ENCODE measurements at places on chromosomes 4 and X.

GRCh38 chr4:111046811-111047210 is 423.9 kb upstream of the PITX2 start:
- H3K4me1 ChIP-seq: no peaks in the 10 kb centered on the region
- H3K27me3 ChIP-seq: no peaks in the 10 kb centered on the region
- H3K27ac ChIP-seq: no peak overlapping the region
- no peak overlapping the region for H3K4me3 ChIP-seq

- H3K36me3 ChIP-seq: peaks cover 10% of the 10 kb centered on the region
- no peak for DNase-seq
- H3K27ac ChIP-seq: no peak overlapping the region
- no peak overlapping the region for H3K4me3 ChIP-seq
- no peaks in the 10 kb centered on the region for H3K4me1 ChIP-seq
Measured at GRCh38 chr4:37628977-37629609, 57.1 kb downstream of the RELL1 start.

GRCh38 chr4:11428231-11428898 is at the start of gene HS3ST1:
Gene HS3ST1 (minus strand): TSS chr4:11428894. CDS start chr4:11400005, 28,889 bp downstream.
- no peak for DNase-seq
- H3K4me1 ChIP-seq: no peaks in the 10 kb centered on the region
- H3K27me3 ChIP-seq: no peaks in the 10 kb centered on the region
- H3K4me3 ChIP-seq: peak within 1 kb of the TSS; percentile 33

DNA sequence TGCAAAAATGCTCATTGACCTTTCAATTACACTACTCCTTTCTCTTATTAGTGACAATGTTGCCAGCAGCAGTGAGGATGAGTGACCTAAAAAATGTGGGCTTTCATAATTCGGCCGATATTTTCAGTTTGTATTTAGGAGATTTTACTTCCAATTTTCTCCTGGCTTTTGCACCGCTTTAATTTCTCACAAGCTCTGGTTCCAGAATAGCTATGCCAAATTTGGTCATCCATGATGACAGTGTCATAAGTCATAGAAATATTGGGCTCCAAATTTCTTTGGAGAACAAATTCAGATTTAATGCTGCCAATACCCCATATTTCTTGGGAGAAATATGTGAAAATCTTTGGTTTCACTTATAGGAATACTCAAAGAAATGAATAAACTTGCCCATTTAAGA is 187.7 kb upstream of the HCCS start:
- H3K36me3 ChIP-seq: no peaks in the 10 kb centered on the region
- no peak overlapping the region for H3K27ac ChIP-seq
- no peak overlapping the region for H3K4me3 ChIP-seq
- peaks cover 6% of the 10 kb centered on the region for H3K4me1 ChIP-seq
- no peak for DNase-seq
- peaks cover 6% of the 10 kb centered on the region for H3K27me3 ChIP-seq

- H3K4me3 ChIP-seq: no peak overlapping the region
- H3K27me3 ChIP-seq: no peaks in the 10 kb centered on the region
- H3K27ac ChIP-seq: no peak overlapping the region
- H3K36me3 ChIP-seq: no peaks in the 10 kb centered on the region
- no peak for DNase-seq
Measured at GRCh38 chrX:148947399-148947975, 447.1 kb downstream of the AFF2 start.

GRCh38 chr4:42018451-42018850 is 28.1 kb downstream of the SLC30A9 start:
- no peak for DNase-seq
- no peaks in the 10 kb centered on the region for H3K4me1 ChIP-seq
- H3K4me3 ChIP-seq: no peak overlapping the region
- H3K27ac ChIP-seq: no peak overlapping the region

- peak; percentile 89 for DNase-seq
- H3K27ac ChIP-seq: no peak overlapping the region
- no peaks in the 10 kb centered on the region for H3K36me3 ChIP-seq
- no peak overlapping the region for H3K4me3 ChIP-seq
- no peaks in the 10 kb centered on the region for H3K27me3 ChIP-seq
- peaks cover 6% of the 10 kb centered on the region for H3K4me1 ChIP-seq
Measured at GRCh38 chr4:3304831-3305609, 12.2 kb downstream of the RGS12 start.

DNA sequence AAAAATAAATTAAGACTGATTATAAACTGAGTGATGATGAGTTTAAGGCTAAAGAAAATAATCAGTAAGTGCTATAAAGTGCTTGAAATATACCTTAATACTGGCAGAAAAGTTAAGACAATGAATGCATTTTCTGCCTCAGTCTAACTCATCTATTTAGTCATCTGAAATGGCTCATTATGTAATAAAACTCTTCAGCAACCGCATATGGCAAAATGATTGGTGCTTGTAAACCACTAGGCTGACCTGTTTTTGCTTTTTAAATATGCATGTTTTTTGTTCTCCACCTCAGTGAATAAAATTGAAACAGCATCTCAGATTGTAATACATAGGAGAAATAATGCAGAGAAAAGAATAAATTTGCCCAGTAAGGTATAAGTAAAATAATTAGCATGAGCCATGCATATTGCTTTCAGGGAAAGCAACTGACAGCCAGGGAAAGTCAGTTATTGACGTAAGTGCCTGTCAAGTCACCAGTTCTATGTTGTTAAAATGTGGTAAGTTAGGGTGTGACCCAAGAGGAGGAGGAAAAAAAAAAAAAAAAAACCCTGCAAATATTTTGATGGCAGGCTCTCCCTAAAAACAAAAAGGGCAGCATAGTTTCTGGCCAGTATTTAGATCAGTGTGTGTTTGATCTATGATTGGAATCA is 167.5 kb downstream of the PALLD start:
- no peak overlapping the region for H3K27ac ChIP-seq
- H3K27me3 ChIP-seq: no peaks in the 10 kb centered on the region
- no peak for DNase-seq
- H3K4me3 ChIP-seq: no peak overlapping the region
- no peaks in the 10 kb centered on the region for H3K36me3 ChIP-seq

DNA sequence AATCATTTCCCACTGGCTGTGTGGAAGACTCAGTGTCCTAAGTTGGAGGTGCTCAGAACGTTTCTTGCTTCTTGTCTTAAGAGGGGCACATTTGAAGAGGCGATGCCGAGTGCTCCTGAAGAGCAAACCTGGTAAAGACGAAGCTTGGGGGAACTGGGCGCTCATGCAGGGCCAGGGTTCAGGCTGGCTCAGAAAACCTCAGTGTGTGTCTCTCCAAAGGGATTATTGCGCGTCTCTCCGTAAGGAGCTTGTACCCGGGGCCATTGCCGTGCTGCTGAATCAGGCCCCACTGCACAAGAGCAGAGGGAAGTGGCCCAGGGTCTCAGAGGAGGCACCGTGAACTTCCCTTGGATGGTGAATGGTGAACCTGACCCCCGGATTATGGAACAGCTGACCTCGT is 44.4 kb downstream of the PSAPL1 start:
- no peaks in the 10 kb centered on the region for H3K36me3 ChIP-seq
- peaks cover 2% of the 10 kb centered on the region for H3K27me3 ChIP-seq
- no peaks in the 10 kb centered on the region for H3K4me1 ChIP-seq

DNA sequence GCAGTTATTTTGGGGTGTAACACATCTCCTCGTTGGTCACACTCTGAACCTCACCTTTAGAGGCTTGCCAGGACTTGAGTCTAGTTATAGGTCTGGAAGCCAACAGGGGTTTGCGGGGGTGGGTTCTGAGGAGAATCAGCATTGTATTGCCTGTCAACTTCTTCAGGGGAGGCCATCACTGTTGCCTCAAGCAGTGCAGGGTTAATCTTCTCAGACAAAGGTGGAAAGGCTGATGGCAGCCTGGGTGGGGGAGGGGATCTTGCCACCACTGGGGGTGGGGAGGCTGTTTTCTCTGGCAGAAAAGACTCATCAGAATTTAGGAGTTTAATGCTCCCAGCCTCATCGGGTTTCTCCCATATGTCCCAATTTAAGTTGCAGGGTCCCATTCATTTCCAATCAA is 387.8 kb downstream of the PRR32 start:
- H3K27ac ChIP-seq: no peak overlapping the region
- no peaks in the 10 kb centered on the region for H3K36me3 ChIP-seq
- H3K27me3 ChIP-seq: no peaks in the 10 kb centered on the region
- H3K4me1 ChIP-seq: no peaks in the 10 kb centered on the region
- H3K4me3 ChIP-seq: no peak overlapping the region

DNA sequence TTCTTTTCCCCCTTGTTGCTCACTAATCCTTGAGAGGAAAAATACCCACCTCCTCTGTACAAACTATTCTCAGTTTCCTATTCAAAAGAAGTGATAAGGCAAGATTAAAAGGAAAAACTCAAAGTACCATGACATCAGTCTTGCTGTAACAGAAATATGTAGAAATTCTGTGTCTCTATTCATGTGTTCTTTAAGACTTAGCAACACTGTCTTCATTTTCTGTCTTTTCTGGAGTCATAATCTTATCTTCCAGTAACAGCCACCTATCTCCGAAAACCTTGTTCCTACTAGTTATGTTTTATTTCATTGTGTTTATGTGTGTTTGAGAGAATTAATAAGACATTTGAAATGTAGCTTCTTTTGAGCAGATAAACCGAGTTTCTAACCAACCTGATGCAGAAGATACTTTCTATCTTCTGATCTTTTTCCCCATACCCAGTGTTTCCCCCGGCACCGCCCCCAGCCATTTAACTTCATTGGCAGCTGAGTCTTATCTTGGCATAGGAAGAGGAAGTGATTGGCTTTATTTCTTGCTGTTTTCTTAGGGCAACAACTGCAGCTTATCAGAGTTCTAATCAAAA is 8.0 kb downstream of the FAM241A start:
- H3K36me3 ChIP-seq: no peaks in the 10 kb centered on the region

DNA sequence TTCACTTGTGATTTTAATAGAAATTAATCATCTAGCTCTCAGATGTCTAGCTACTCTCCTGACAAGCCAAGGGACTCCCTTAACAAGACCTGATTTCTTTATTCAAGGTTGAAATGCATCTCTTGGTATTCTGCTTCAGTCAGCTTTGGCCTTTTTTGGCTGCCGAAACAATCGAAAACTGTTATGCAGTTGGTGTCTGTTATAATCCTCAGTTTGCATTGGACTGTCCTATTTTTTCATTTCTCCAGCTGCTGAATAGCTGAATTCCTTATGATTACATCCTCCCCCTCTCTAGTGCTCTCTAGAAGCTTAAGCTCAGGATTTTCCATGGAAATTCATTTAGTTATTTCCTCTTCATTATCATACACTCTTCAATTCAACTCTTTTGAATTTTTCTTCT is 177.2 kb downstream of the TRIML1 start:
- no peak for DNase-seq
- H3K4me1 ChIP-seq: no peaks in the 10 kb centered on the region
- no peak overlapping the region for H3K4me3 ChIP-seq
- no peaks in the 10 kb centered on the region for H3K36me3 ChIP-seq
- H3K27me3 ChIP-seq: no peaks in the 10 kb centered on the region
- H3K27ac ChIP-seq: no peak overlapping the region

GRCh38 chr4:53281438-53281837 is 84.4 kb downstream of the SCFD2 start:
- DNase-seq: no peak
- H3K4me1 ChIP-seq: no peaks in the 10 kb centered on the region
- H3K36me3 ChIP-seq: no peaks in the 10 kb centered on the region
- no peaks in the 10 kb centered on the region for H3K27me3 ChIP-seq

- DNase-seq: no peak
- H3K36me3 ChIP-seq: no peaks in the 10 kb centered on the region
- H3K4me1 ChIP-seq: peaks cover 2% of the 10 kb centered on the region
Measured at GRCh38 chr4:7334521-7335275, 100.0 kb downstream of the PSAPL1 start.

DNA sequence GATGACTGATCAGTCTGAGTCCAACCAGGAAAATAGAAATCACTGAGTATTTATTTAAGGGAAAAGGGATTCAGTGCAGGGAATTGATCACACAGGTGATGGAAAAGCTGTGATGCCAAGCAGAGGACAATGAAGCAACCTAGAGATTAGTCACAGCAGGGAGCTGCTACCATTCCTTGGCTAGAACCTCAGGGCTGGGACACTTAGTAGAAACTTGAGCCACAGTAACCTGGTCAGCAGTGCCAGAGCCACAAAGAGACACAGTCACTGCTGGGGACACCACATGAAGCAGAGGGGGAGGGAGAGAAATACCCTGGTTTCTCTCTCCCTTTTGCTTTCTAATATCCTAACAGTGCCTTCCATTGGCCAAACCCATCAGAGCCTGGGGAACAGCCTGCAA is 38.7 kb downstream of the RTL9 start:
- no peak for DNase-seq
- H3K4me1 ChIP-seq: no peaks in the 10 kb centered on the region
- no peaks in the 10 kb centered on the region for H3K36me3 ChIP-seq

GRCh38 chr4:38390969-38391545 is 272.9 kb upstream of the KLF3 start:
- no peak overlapping the region for H3K4me3 ChIP-seq

DNA sequence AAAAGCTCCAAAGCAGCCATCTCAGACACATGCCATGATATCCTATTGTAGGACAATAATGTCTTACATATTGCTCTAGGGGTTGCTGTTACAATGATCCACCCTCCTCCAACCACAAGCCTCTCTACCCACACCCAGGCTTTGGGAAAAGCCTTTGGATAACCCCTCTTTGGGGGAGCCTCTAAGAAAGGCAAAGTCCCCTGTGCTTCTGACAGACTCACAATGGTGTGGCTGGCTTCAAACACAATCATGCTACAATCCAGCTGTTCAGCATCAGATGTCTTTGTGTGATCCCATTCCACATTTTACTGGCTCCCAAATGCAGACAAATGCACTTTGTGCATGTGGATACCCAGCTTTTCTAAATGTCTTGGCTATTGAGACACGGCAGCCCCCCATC is 65.9 kb upstream of the CAPN6 start:
- H3K27me3 ChIP-seq: peaks cover 53% of the 10 kb centered on the region
- no peaks in the 10 kb centered on the region for H3K36me3 ChIP-seq
- no peak overlapping the region for H3K27ac ChIP-seq
- DNase-seq: no peak
- H3K4me3 ChIP-seq: no peak overlapping the region

DNA sequence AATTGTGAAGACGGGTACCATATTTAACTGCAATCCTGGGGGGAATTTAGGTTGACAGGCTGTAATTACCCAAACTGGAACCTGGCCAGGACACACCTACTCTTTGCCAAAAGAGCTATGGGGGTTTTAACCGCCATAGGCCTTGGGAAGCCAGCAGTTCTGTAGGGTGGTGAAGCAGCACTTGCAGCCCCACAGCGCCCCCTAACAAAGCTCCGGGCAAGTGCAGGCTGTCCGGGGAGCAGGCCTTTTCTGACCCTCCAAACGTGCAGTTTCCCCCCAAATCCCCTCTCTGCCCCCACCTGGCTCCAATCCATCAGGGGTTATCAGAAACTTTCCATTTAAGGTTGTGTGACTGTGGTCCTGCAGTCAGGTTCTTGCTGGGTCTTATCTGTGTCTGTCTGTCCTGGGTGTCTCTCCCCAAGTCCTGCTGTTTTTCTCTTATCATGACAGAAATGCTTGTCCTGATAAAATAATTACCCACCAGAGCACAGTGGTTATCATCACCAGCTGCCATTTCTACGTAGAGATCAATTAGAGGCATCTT is 350.9 kb downstream of the MID1IP1 start:
- peak; percentile 28 for DNase-seq
- H3K4me3 ChIP-seq: no peak overlapping the region
- H3K4me1 ChIP-seq: peaks cover 6% of the 10 kb centered on the region

DNA sequence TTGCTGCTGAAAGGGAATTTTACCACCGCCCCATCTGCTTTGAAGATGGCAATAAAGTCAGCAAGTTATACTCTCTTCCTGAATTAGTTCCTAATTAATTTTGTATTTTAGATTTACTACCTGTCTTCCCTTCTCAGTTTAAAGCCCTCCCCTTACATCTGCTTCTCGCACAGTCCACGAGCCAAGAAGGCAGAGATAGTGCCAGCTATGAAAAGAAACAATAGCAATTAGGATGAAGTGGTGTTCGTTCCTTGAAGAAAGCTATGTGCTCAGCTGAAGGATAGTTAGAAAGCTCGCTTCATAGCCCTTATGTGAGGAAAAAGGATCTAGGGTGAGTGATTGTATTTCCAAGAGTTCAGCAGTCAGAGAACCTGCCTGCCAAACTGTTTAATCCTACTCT is 1678.8 kb upstream of the TENM3 start:
- no peak for DNase-seq
- H3K27me3 ChIP-seq: no peaks in the 10 kb centered on the region
- H3K4me3 ChIP-seq: no peak overlapping the region
- no peaks in the 10 kb centered on the region for H3K36me3 ChIP-seq
